ENCODE measurements at places on chromosomes 1 and 21. TPM values are rescaled to one million over a fixed set of nuclear protein-coding genes. Genes with fewer than 3 reads are reported as not detected.

DTL gene
- 70.1 TPM for total RNA-seq

MX2 gene
- 1.9 TPM for total RNA-seq

APCS gene
- not detected for total RNA-seq

AMPD1 gene
- not detected for total RNA-seq

S100A9 gene
- not detected for total RNA-seq

KRTAP10-5 gene
- total RNA-seq: not detected

SMYD2 gene
- 8.6 TPM for total RNA-seq

GRCh38 chr1:20190256-20191160, 4.2 kb upstream of the PLA2G2C start:
- no peaks in the 10 kb centered on the region for H3K27me3 ChIP-seq
- no peaks in the 10 kb centered on the region for H3K36me3 ChIP-seq
- H3K27ac ChIP-seq: no peak overlapping the region

GRCh38 chr1:31658721-31659120, 14.0 kb upstream of the PEF1 start:
- DNase-seq: no peak
- no peaks in the 10 kb centered on the region for H3K27me3 ChIP-seq
- H3K27ac ChIP-seq: no peak overlapping the region
- no peaks in the 10 kb centered on the region for H3K4me1 ChIP-seq
- no peaks in the 10 kb centered on the region for H3K36me3 ChIP-seq

DNA sequence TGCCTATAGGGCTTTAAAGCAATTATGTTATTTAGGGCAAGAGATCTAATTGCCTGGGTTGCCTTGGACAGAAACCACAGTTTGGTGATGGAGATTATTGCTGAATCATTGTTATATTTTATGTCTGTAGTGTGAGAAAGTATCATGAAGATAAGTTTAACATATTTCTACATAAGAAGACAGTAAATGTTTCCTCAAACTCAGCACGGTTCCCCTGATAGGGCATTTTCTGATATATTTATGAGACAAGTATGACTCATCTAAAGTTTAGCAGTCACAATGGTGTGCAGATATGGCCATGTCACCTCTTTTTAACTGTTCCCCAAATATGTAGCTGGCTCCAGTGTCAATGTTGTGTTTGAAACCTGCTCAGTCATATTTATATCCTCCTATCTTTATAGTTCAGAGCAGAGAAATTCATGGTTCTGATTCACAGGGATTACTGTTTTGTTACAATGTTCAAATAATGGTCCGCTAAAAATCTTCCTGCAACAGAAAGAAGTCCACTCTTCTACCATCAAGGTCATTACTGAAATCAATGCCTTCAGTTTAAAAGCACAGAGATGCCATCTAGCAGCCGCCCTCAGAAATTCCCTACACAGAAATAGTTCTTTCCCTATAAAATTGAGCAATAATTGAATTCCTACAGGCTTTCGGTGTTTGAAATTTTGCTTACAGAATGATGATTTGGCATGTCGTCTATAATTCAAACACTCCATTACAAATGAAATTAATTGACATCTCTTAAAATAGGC, 3.7 kb downstream of the OLFM3 start:
- H3K27ac ChIP-seq: no peak overlapping the region
- no peak for DNase-seq
- H3K4me3 ChIP-seq: no peak overlapping the region
- H3K4me1 ChIP-seq: no peaks in the 10 kb centered on the region
- H3K36me3 ChIP-seq: no peaks in the 10 kb centered on the region

GRCh38 chr1:154220970-154221277, 169 bp downstream of the UBAP2L start:
- H3K27me3 ChIP-seq: no peaks in the 10 kb centered on the region
- H3K36me3 ChIP-seq: peaks cover 73% of the 10 kb centered on the region
- DNase-seq: no peak
- H3K4me3 ChIP-seq: peak overlapping the region; percentile 96
- no peak overlapping the region for H3K27ac ChIP-seq
- H3K4me1 ChIP-seq: peaks cover 2% of the 10 kb centered on the region

DNA sequence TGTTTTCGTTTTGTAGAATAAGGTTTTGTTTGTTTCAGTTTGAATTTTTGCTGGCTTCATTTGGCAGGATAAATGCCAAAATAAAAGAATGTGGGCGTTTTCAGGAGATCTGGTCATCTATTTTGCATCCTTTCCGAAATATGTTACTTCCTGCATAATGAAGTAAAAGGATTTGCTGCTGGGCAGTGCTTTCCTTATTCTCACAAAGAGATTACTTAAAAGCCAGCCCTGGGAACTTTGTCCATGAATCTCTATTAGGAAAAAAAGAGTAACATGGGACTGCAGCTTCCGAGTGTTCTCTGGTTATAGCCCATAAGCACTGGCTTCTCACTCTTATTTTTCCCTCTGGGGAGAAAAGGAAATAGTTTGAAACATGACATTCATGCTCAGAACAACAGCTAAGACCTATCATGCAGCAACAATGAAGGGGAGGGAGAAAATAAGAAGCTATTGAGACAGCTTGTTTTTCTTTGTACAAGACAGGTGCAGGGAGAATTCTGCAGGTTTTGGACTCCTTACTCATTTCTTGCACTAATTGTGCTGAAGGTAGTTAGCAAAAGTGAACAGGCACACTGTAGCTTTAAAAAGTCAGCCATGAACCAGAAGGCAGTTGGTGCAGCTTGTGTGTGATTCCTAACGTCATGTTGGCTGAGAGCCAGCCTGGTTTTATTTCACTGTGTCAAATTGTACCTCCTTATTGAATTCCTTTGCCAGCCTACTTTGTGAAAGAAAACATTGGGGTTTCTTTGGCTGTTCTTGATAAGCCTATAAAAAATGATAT, at the start of gene SAMD13:
Gene SAMD13 (plus strand): TSS at position 705 of the 781 bp plus-strand sequence. CDS start 1,527 bp downstream, outside the sequence.
- no peaks in the 10 kb centered on the region for H3K36me3 ChIP-seq
- DNase-seq: no peak
- peaks cover 10% of the 10 kb centered on the region for H3K4me1 ChIP-seq
- H3K27me3 ChIP-seq: no peaks in the 10 kb centered on the region

GRCh38 chr1:27536767-27537166, 46.8 kb upstream of the WASF2 start:
- DNase-seq: peak; percentile 66
- H3K4me1 ChIP-seq: peaks cover 8% of the 10 kb centered on the region
- H3K27ac ChIP-seq: no peak overlapping the region
- 0 out of 3 replicates have a peak overlapping the region, but pooled peaks have one; percentile 34 for H3K4me3 ChIP-seq

- no peak overlapping the region for H3K27ac ChIP-seq
- no peaks in the 10 kb centered on the region for H3K27me3 ChIP-seq
- H3K4me3 ChIP-seq: peak overlapping the region; percentile 27
- H3K36me3 ChIP-seq: no peaks in the 10 kb centered on the region
- peak; percentile 71 for DNase-seq
- H3K4me1 ChIP-seq: peaks cover 4% of the 10 kb centered on the region
Observed at GRCh38 chr21:34524646-34525601, 12.9 kb upstream of the KCNE1 start.

- no peaks in the 10 kb centered on the region for H3K27me3 ChIP-seq
- peak; percentile 66 for DNase-seq
- no peaks in the 10 kb centered on the region for H3K4me1 ChIP-seq
- no peak within 1 kb of the TSS for H3K27ac ChIP-seq
Observed at GRCh38 chr1:115641762-115642167, at the start of gene VANGL1. Gene VANGL1 (plus strand): TSS chr1:115641970. CDS start chr1:115651414, 9,444 bp downstream.

GRCh38 chr1:237303929-237304328, 261.9 kb downstream of the RYR2 start:
- H3K27ac ChIP-seq: no peak overlapping the region
- peaks cover 8% of the 10 kb centered on the region for H3K36me3 ChIP-seq
- DNase-seq: no peak
- no peaks in the 10 kb centered on the region for H3K27me3 ChIP-seq

DNA sequence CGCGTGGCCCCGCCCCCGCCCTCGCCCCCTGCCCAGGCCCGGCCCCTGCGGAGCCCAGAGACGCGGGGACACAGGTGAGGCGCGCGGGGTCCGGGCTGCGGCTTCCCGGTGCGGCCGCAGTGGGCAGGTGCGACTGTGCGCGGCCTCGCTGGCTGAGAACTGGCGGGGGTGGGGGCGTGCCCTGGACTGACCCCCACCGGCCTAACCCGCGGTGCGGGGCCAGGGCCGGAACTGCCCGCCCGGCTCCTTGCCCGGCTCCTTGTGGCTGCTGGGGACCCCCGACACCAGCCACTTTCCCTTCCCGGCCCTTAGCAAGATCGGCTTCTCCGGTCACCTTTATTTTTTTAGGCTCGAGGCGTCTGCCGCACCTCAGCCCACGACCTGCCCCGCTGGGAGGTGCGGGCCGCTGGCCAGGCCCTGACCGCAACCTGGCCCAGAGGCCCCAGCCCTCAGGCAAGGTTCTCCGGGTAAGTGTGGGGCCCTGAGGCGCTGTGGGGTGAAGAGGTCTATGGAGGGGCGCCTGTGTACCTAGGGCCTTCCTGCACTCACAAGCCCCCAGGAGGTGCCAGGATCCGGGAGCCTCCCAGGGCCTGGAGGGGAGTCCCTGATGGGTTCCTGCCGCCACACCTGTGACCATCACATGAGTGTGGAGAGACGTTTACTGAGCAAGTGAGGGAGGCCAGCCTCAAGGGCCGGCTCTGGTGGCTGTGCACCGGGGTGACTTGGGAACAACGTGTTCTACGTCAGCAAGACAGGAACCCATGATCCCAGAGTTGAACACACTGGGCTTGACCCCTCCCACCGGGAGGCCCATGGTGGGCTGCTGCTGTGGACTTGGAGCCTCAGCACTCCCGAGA, at the start of gene SMIM1:
Gene SMIM1 (plus strand): TSS at position 35 of the 857 bp plus-strand sequence. CDS start 2,625 bp downstream, outside the sequence.
- H3K36me3 ChIP-seq: no peaks in the 10 kb centered on the region
- H3K4me1 ChIP-seq: no peaks in the 10 kb centered on the region
- DNase-seq: no peak
- peak within 1 kb of the TSS; percentile 62 for H3K4me3 ChIP-seq
- H3K27ac ChIP-seq: no peak within 1 kb of the TSS

- no peak overlapping the region for H3K4me3 ChIP-seq
- H3K27me3 ChIP-seq: no peaks in the 10 kb centered on the region
- peaks cover 7% of the 10 kb centered on the region for H3K4me1 ChIP-seq
- no peak for DNase-seq
- H3K27ac ChIP-seq: no peak overlapping the region
- H3K36me3 ChIP-seq: peaks cover 51% of the 10 kb centered on the region
Observed at GRCh38 chr1:21865609-21865942, 53.5 kb downstream of the LDLRAD2 start.

GRCh38 chr1:63630666-63631065, 37.5 kb downstream of the PGM1 start:
- H3K4me3 ChIP-seq: no peak overlapping the region
- DNase-seq: no peak

DNA sequence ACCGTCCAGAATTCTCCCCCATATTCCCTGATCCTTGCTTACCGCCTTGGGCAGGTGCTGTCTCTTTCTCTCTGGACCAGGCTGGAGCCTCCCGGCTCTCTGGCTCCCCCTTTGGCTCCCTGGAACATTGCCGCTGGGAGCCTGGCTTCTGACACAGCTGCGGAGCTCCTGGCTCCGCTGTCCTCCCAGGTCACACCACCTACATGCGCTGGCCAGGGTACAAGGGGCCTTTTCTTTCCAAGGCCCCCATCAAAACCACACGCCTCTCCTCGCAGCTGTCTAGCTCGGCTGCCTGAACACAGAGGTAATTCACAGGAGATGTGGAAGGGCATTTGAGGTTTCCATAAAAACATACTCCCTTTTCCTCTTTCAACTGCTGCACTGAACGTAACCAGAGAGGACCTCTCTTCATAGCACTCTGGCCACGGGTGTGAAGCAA, 7.5 kb upstream of the ZNF648 start:
- no peak overlapping the region for H3K27ac ChIP-seq
- H3K4me1 ChIP-seq: no peaks in the 10 kb centered on the region
- H3K27me3 ChIP-seq: no peaks in the 10 kb centered on the region
- peak; percentile 91 for DNase-seq
- H3K4me3 ChIP-seq: peak overlapping the region; percentile 38
- no peaks in the 10 kb centered on the region for H3K36me3 ChIP-seq

- H3K27ac ChIP-seq: no peak overlapping the region
- no peak overlapping the region for H3K4me3 ChIP-seq
- H3K27me3 ChIP-seq: no peaks in the 10 kb centered on the region
- no peaks in the 10 kb centered on the region for H3K36me3 ChIP-seq
- no peak for DNase-seq
- H3K4me1 ChIP-seq: peaks cover 7% of the 10 kb centered on the region
Observed at GRCh38 chr21:41931041-41931451, 22.8 kb downstream of the C2CD2 start.

GRCh38 chr1:64915381-64916274, 50.7 kb downstream of the JAK1 start:
- H3K27me3 ChIP-seq: no peaks in the 10 kb centered on the region
- no peaks in the 10 kb centered on the region for H3K36me3 ChIP-seq
- peaks cover 6% of the 10 kb centered on the region for H3K4me1 ChIP-seq
- DNase-seq: no peak
- H3K4me3 ChIP-seq: no peak overlapping the region

DNA sequence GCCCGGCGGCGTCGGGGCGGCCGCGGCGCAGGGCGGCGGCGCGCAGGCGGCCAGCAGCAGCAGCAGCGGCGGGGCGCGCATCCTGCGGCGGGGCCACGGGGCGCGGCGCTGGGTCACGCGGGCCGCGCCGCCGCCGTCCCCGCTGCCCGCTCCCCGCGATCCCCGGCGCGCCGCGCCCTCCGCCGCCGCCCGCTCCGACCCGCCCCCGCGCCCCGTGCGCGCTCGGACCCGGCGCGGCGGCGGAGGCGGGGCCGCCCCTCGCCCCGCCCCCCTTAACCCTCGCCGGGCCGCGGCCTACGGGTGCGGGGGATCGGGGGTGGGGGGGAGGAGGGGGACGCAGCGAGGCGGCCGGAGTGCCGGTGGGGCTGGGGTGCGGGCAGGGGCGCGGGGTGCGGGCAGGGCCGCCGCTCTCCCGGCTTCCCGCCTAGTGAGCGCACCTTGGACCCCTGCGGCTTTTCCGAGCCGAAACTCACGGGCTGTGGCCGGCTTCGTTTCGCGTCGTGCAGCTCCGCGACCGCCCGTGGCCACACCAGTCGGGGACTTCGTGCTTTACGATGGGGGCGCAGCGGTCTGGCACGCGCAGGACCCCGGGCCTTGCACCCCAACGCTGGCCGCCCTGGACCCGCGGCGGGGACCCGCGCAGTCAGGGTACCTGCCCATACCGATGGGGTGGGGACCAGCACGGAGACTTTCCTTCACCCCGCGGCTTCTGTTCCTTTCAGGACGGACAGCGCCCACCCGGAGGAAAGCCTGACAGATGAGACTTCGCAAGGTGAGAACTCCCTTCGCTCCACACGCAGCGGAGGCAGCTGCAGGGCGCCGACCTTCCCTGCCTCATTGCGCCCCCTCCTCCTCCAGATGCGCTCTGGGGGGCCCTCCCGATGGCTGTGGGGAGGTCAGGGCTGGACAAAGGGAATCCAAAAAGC, at the start of gene FNDC10:
Gene FNDC10 (minus strand): TSS at position 201 of the 926 bp plus-strand sequence. CDS start 120 bp downstream, at position 81.
- H3K4me1 ChIP-seq: no peaks in the 10 kb centered on the region
- no peaks in the 10 kb centered on the region for H3K36me3 ChIP-seq
- no peaks in the 10 kb centered on the region for H3K27me3 ChIP-seq
- H3K4me3 ChIP-seq: peak within 1 kb of the TSS; percentile 83
- DNase-seq: peak; percentile 60

All from H9 (cell line).